Uterus (tissue), 4 donors: ENCODE measurements at places on chromosomes 2 and 18. TPM values are rescaled to one million over a fixed set of nuclear protein-coding genes. Genes with fewer than 3 reads are reported as not detected.

- peak; percentile 69 for DNase-seq
Observed at GRCh38 chr2:205706769-205707381, 24.6 kb downstream of the NRP2 start.

GRCh38 chr2:189683348-189683747, 8.9 kb downstream of the ANKAR start:
- no peak for DNase-seq

GRCh38 chr2:240812721-240813120, 7.3 kb downstream of the KIF1A start:
- DNase-seq = no peak

DNA sequence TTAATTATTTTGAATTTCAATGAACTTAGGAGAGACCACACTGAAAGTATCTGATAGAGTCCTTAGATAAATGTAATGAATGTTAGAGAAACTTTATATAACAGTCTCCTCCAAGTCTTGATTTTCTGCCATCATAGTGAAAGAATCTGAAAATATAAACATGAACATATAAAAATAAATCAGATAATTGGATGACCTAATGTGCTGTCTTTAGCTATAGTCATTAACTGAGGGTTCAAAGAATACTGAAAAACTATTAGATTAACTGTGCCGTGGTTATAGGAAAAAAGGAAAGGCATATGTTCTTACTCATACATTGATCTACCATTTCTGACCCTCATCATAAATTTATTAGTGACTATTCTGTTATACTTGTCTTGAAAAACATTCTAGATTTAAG, 47.0 kb upstream of the SPAG16 start:
- DNase-seq = no peak

KANSL1L gene
- 50.3 TPM for total RNA-seq

MDH1B gene
- 3.2 TPM for total RNA-seq

SLC9A2 gene
- 0.21 TPM for total RNA-seq

DNA sequence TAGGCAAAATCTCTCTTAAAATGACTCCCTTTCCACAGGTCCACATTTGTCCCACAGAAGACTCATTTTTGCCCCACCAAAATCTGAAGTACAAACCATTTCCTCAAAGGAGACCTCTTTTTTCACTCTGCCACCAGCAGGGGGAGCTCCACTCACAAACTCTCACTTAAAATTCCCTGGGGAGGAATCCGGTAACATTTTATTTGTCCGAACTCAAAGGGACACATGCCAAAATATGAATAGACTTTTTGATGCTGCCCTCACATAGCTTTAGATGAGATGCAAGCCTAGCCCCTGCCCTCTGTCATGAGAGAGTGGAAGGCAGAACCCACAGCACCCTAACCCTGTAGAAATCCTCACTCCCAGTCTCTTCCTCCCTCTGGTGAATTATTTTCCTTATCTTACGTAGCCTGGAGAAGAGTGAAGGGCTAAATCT, 57.1 kb downstream of the RMDN2 start:
- peak; percentile 79 for DNase-seq

DNA sequence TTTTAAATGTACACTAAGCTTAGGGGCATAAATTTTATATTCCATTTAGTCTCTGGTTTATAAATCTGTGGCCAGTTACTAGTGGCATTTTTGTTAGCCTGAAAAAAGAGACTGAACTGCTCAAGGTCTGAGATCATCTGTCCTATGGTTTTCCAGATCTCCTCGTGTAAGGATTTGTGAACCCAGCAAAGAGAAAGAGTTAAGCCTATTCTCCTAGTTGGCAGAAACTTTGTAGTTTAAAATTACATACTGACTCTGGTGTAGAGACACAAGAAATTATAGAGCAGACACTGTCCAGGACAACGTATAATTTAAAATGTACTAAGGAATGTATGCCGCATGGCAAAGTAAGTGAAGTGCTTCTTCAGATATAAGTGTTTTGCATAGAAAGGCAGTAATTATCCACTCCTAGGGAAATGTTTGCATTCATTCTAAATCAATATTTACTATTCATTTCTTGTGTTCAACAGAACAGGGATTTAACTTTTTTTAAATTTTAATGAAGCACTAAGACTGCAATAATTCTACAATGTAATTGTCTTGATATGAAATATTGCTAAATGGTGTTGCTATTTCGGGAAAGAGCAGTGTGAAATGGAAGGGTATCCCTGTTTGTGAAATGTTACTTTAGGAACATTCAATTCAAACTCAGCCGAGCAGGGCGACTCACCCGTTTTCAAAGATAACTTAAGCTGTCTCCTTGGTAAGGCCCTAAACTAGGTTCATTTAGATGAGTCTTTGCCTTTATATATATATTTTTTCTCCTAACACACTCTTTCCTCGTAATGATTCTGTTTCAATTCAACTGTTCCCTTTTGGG, 508.4 kb upstream of the ZEB2 start:
- no peak for DNase-seq

LINC00305 gene
- not detected for total RNA-seq
